ENCODE measurements at places on chromosomes 3 and 15.

DNA sequence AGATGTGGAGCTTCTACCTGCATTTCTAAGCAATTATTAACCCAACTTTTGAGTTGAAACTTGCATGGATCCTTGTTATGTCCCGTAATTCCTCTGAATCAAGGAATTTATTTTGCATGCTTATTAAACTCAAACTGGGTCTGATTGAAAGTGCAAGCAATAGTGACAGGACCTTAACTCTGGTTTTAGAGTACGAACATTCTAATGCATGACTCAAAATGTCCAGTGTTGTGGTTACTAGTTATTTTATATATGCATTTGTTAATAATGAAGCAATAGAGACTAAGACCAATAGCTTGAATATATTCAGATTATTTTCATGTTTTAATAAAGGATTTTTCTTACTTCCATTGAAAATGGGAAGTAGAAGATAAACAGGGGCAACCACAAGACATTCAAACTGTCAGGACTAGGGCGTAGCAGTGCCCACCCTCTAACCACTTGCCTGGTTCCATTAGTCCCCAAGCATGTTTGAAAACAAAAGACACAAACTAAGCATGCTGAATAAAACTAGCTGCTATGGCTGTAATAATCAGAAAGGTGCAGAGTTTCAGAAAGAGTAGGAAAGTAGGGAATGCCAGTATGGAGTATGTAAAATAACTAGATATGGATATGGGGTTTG, 28.1 kb downstream of the OIP5 start:
- DNase-seq: no peak

DNA sequence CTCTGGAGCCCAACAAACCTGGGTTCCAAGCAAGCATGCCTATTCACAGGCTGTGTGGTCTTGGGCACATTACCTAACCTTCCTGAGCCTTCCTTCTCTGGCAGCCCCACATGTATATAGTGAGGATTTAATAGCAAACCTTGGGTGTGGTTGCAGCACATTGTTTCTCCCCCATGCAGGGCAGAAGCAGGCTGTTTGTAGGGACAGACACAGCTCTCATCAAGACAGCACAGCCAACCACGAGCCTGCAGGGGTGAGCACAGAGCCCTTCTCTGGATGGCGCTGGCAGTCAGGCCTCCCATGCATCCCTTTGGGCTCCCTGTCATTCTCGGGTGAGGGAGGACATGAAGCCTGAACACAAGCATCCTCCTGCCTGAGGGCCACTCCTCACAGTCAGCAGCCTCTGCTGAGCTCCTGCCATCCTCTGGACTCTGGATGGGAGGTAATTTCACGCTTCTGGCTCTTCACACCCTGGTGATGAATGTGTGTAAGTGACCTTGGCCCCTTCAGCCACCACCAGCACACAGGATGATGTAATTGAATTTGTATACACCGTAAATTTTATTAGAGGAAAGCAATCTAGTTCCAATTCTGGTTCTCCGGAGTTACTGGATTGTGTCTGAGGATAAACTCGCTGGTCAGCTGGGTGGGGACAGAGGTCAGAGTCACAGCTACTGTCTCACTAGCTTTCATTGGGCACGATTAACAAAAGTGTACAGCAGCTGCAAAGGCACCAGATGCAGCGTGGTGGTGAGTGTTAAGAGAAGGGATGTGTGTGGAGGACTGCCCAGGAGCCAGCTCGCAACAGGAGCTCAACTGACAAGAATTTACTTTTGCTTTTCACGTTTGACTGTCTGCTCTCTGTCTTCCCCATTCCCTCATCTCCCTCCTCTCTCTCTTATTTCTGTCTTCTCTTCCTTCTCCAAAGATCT, 118.1 kb downstream of the CLSTN2 start:
- DNase-seq: no peak

- no peak for DNase-seq
These were observed 234.0 kb downstream of the PLCL2 start for GRCh38 chr3:17118771-17119170.

GRCh38 chr3:140748-141330, 55.7 kb upstream of the CHL1 start:
- no peak for DNase-seq

DNA sequence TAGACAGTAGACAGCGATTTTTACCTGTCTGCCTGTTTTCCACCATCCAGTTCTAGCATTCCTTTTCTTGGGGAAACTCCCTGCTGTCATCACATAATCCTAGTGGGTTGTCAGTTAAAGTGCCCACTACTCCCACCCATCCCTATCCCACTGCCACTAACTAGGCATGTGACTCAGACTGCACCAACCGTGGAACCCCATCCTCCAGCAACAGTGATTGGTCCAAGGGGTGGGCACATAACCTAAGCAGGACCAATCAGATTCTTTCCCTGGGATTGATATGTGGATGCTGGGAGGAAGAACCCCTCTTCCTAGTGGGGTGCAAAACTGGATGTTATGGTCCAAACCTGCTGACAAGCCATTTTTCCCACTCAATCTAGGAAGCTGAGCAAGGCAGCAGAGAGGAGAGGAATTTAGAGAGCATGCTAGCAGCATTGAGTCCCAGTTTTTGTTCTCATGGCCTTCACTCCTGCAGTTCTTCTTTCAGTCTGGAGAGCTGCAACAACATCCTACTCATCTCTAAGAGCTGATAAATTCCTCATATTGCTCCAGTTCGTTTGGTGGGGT, 3.9 kb upstream of the INSYN1 start:
- DNase-seq: no peak

DNA sequence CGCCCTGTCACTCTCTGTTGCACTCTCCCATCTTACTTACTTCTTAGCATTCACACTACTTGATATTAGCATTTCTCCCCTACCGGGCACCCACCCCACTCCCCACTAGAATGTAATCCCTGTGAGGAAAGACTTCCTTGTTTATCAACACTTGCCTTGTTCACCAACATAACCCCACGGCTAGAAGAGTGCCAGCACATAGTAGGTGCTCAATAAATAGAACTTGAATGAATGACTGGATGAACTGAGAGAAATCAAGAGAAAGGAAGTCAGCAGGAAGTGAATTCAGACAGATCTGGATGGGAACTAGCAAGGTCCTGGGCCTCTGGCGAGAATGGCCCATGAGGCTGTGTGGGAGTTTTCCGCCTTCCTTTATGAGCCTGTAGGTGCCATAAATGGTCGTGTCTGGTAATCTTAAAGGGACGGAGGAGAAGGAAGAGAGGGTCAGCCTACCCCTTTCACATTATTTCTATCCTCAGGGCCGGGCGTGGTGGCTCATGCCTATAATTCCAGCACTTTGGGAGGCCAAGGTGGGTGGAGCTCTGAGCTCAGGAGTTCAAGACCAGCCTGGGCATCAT, 42.4 kb upstream of the HERC1 start:
- no peak for DNase-seq

GRCh38 chr3:143559296-143559695, 289.0 kb downstream of the SLC9A9 start:
- DNase-seq: no peak

- DNase-seq: no peak
These were observed 522 bp upstream of the NRROS start for GRCh38 chr3:196638861-196639482.

- DNase-seq: no peak
These were observed 490.9 kb downstream of the OCA2 start for GRCh38 chr15:27608248-27608647.

DNA sequence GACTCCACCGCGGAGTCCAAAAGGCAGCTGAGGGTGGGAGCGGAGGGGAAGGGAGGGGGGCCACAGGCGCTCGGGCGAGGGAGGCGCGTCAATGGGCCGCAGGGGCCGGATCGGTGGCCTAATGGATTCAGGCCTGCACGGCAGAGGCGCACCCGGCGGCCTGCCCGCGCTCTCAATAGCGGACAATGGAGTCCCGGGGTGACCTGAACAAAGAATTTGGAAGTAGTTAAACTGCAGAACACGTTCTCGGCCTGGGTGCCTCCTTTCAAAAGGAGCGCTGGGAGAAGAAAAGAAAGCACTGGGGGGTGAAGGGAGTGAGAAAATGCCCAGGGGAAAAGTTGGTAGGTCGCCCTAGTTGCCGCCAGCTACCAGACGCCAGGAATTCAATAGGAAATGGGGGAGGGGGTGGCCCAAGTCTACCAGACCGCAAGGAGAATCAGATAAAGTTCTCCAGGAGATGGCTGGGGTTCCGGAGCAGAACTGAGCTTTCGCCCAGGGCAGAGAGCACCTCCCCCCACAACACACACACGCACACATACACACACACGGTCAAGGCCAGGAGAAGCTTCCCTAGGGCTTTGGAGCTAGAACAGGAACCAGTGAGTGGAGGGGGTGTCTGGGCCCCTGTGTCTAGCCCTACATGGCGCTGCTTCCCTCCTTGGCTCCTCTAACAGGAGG, 25.8 kb upstream of the POLG start:
- DNase-seq: no peak

DNA sequence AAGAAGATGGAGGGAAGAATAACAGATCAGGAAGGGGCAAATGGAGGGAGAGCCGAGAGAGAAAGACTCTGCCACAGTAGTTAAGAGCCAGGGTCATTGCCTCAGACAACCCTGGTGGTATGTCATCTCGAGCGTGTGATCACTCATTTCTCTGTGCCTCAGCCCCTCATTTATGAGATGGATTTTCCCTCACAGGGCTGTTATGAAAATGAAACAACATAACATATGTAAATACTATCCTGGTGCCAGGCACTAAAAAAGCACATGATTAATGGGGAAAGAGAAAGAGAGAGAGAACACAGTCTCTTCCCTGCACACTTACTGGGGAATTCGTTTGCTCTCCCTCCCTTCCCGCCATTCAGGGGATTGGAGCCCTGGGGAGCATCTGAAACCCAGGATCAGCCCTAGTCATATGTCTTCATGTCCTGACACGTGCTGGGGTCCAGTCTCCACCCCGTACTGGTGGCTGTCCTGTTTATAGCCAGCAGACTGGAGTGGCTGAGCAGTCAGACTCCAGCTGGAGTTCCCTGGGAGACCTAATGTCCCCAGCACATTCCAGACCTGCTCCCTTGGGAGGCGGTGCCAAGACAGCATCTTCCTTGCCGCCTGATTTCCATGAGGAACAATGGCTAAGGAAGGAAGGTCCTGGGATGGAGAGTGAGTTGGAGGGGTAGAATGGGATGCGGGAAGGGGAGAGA, 14.7 kb upstream of the AMOTL2 start:
- DNase-seq: no peak

DNA sequence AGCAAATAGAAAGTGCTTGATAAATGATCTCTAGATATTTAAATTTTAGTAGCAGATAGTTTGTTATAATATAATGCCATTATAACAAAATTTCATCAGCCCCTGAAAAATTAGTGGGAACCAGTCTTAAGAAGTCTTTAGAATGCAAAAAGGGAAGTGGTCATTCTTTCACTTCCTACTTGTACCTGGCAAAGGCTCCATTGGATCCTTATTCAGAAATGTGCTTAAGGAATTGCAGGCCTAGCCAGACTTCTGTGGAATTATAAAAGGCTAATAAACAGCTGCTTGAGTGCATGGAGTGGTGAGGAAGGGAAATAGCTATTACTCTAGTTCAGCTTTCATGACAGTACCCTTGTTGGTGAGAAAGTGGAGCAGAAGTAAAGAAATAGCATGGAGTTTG, 24.2 kb downstream of the PPM1L start:
- DNase-seq: no peak

GRCh38 chr3:37114251-37115145, 59.9 kb downstream of the LRRFIP2 start:
- no peak for DNase-seq

DNA sequence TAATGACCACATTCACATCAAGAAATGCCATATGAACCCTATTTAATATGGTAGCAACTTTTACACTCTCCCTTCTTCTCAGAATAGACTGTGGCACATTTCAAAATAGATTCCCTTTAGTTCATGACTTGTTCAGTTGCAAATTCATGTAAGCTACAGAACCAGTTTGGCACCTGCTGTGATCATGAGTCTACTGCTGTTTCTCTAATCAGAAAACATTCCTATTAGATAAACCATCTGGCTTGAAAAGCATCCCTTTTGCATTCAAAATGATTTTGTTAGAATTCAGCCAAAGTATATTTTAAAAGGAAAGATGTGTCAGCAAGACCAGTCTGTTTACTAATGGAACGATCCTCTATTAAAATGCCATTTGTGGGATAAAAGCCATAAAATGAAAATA, 304.4 kb downstream of the BCHE start:
- DNase-seq: no peak

GRCh38 chr3:20154928-20155327, 31.1 kb downstream of the SGO1 start:
- DNase-seq: no peak

GRCh38 chr3:38118421-38119247, 18.3 kb downstream of the ACAA1 start:
- DNase-seq: no peak

DNA sequence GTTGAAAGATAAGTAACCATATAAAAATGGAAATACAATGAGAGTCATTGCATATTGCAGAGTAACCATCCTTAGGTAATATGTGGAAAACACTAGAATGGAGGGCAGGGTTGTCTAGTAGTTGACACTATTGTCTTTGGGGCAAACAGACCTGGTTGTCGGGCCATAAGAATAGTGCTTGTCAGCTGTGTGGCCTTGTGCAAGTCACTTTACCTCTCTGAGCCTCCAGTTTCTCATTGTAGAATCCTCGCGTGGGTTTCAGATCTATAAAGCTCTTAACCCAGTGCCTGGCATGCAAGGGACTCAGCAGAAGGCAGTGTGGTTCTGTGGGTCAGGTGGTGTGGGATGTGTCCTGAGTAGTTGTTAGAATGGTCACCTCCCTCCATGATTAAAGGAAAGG, 32.0 kb downstream of the MRPS25 start:
- DNase-seq: no peak

GRCh38 chr15:100049483-100049882, 292.3 kb downstream of the ADAMTS17 start:
- DNase-seq: no peak

DNA sequence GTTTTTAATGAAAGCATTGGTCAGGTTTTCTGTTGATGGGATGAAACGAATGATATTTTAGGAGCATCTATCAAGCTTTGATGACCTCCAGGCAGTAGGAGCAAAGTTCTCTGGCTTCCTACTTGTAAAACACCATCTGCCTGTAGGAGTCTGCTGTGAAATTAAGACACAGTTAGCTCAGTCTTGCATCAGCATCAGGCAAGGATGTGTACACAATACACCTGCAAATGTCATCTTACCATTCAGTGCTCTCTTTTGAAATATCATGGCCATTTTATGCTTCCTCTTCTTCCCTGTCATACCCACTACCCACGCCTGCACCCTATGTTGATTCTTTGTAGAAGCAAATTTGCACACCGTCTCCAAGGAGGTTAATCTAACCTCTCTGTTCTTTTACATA, 38.2 kb downstream of the B3GALNT1 start:
- no peak for DNase-seq

GRCh38 chr3:9534429-9534828, 19.2 kb downstream of the LHFPL4 start:
- no peak for DNase-seq
